Muscle of back (tissue), 13 donors: ENCODE measurements at places on chromosomes 6 and 20.

GRCh38 chr6:42333612-42334011 lies 116.0 kb upstream of the MRPS10 start:
- no peak for DNase-seq

- DNase-seq: no peak
These were observed 308.4 kb upstream of the GJE1 start for GRCh38 chr6:141824350-141824749.

DNA sequence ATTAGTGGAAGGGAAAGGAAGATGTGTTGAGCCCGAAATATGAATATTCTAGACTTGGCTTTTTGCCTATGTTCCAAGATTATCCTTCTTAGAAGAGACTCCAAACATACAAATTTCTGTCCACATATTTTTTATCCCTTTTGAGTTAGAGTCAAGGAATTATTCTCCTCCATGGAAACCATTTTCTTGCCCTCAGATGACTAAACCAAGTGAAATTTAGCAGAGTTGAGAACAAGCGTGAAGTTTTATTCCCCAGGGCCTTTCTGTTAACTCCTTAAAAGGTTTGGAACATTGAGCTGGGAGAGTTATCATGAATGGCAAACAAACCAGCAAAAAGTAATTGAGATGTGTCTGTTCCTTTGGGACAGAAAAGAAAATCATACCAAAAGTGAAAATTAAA lies 286.1 kb upstream of the PLCB4 start:
- peak; percentile 76 for DNase-seq

DNA sequence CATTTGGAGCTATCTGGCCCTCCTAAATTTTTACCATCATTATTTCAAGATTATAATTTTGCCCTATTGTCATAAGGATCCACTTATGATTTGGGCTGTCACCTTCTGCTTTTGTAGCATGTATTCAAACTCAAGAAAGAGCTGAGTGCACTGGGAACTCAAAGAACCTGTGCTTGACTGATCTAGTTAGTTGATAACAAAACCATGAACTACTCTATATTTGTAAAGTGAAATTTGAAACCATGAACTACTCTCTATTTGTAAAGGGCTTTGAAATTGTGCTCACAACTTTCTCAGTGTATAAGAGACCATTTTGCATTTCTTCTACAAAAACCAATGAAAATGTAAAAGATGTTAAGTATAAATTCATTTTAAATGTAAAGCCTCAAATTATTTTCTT lies 77.5 kb upstream of the POPDC3 start:
- no peak for DNase-seq

DNA sequence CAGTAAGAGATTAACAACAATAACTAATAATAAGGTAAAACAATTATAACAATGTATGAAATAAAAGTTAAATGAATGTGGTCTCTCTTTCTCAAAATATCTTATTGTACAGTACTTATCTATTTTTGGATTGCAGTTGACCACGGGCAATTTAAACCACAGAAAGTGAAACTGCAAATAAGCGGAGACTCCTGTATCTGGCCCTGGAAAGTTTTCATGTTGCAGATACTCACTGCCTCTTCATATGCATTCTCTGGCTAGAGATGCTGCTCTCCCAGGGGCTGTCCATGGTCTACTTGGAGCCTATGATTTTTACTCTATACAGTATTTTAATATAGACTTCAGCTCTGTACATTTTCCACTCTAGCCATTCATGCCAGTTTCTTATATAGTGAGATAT lies 230.8 kb downstream of the FUT9 start:
- DNase-seq: no peak

DNA sequence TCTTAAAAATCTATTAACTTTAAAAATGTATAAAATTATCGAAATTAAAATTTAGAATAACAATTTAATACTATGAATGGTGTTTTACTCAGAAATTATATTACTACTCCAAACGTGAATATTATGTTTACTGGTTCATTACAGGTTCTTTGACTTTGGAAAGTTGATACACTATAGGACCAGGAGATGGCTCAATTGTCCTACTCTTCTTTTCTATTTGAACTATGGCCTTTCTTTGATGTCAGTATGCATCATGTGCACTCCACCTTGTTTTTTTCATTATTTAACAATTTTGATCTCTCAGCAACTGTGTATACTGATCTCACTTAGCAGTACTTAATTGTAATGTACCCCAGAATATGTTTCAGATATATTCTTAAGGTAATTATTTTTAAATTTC lies 391.5 kb upstream of the MANEA start:
- no peak for DNase-seq

DNA sequence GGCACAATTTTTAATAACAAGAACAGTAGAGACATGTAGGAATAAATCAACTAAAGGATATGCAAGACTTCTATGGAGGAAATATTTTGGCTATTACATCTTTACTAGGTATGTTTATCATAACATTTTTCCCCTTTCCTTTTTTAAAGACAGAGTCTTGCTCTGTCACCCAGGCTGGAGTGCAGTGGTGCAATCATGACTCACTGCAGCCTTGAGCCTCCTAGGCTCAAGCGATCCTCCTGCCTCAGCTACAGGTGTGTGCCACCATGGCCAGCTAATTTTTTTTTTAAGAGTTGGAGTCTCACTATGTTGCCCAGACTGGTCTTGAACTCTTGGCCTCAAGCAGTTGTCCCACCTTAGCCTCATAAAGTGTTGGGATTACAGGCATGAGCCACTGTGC lies 37.0 kb downstream of the AKAP7 start:
- no peak for DNase-seq

DNA sequence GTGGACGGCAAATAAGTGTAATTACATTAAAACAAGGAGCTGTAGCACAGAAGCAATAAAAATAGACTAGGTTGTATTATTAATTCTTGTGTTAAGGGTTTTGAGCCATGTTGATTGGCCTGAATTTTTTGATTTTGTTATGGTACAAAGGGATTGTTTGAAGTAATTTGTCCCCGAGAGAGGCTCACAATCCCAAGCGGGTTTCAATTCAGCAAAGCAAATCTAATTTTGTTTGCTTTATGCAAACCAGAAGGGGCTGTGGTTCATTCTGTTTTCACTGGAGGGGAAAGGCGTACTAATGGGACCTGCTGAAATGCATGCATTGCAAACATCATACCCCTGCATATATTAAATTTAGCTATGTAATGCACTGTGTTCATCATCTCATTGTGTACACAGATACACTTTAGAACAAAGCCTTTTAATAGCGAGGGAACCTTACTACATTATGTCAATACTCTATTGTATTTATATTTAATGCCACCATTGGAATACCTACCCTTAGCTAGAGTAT lies 379.5 kb upstream of the POU3F2 start:
- DNase-seq: no peak

GRCh38 chr6:43123461-43124314 lies 47.4 kb upstream of the SRF start:
- peak; percentile 34 for DNase-seq

DNA sequence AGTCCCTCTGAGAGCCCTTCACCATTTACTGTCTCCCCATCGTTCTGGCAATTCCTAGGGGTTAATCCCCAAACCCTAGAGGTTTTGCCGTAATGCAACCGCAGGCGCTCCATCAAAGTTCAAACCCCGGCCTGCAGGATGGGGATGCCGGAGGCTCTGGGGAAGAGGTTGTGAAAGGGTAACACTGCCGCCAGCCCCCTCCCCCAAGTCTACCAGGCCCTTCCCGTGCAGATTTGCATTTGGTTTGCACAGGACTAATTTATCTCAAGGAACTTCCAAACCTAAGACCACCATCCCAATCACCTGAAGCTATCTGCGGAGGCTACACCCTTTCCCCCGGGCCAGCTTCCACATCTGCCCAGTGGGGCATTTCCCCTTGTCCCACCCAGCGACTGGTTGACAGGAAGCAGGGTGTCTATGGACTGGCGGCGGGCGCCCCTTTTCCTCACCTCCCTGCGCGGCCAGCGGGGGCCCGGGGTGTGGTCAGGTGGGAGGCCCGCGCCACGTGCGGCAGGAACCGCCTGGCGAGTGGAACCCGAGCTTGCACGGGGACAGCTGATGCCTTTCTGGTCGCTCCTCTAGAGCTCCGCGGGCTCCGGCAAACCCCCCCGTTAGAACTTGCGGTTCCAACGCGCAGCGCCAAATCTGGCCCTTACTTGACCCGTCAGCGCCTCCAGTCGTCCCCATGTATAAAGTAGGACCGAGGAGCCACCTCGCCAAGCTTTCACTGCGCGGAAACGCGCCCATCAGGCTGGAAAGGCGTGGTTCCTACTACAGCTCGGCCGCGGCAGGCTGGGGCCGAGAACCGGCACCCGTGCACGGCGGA lies 9.4 kb upstream of the SLC4A11 start:
- DNase-seq: peak; percentile 13

GRCh38 chr6:20572940-20573339 lies 38.7 kb downstream of the CDKAL1 start:
- no peak for DNase-seq

- peak; percentile 86 for DNase-seq
These were observed at the start of gene ULBP3 for GRCh38 chr6:150068720-150069648. Gene ULBP3, minus strand, starts transcription at chr6:150069121. Its CDS starts 55 bp downstream, at chr6:150069066.

DNA sequence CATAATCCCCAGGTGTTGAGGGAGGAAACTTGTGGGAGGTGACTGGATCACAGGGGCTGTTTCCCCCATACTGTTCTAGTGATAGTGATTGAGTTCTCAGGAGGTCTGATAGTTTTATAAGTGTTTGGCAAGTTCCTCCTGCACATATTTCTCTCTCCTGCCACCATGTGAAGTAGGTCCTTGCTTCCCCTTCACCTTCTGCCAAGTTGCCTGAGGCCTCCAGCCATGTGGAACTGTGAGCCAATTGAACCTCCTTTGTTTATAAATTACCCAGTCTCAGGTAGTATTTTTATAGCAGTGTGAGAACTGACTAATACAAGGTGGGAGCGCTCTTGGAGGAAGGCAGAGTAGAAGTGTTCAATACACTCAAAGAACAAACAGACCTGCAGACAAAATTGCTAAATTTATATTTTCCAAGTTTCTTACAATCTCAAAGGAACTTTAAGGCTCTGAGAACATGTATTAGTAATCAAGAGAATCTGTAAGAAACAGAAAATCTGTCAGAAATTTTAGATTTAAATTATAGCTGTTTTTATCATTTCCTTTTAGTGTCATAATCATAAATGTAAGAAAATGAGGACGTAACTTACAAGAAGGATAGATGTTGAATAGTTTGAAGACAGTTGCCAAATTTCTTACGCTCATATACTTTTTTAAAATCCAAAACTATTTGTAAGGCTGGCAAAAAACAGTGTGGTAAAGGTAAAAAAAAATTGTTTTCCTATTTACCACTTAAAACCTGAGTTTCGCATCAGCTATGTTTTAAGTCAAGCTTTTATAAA lies 77.7 kb downstream of the ASCC3 start:
- no peak for DNase-seq

DNA sequence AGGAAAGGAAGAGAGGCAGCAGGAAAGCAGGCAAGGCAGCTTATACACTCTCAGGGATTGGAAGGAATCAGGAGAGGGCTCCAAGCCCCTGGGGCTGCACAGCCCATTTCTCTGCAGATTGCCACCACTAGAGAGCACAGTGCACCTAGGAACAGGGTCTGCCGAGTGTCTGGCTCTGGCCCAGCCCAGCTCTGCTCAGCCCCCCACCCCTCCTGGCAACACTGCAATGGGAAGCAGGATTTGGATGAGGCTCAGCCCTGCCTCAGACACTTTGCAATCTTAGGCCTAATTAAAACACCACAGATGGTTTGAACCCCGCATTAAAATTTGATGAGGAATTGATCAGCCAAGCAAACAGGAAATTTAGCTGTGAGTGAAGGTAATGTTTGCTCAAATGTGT lies 252.7 kb downstream of the DHX35 start:
- no peak for DNase-seq

- DNase-seq: no peak
These were observed 32.3 kb downstream of the TULP4 start for GRCh38 chr6:158344534-158344933.

DNA sequence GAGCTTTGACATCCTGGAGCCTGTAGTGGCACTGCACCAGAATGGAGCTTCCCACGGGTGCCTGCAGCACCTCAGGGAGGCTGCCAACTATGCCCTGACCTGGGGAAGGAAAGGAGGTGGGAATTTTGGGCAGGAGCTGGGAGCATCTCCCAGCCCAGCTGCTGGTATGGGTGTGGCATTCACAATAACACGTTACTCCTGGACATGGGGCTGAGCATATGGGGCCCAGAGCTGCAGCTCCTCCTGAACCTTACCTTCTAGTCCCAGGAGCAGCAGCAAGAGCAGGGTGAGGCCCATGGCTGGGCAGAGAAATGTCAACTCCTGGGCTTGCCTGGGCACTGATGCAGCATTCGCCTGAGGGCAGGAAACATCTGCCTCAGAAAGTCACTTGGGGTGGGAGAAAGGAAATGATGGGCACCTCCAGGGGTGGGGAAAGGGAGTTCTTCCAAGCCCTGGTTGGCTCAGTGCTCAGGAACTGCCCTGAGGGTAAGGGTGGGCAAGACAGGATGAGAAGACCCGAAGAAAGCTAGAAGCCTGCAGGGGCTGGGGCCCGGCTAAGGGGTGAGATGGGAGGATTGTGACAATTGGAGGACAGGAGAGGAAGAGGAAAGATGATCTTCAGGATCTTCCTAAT lies at the start of gene TREML1:
TREML1 (minus strand) TSS at position 356 of the 634 bp plus-strand sequence; CDS start at position 297, 59 bp downstream.
- DNase-seq: no peak

DNA sequence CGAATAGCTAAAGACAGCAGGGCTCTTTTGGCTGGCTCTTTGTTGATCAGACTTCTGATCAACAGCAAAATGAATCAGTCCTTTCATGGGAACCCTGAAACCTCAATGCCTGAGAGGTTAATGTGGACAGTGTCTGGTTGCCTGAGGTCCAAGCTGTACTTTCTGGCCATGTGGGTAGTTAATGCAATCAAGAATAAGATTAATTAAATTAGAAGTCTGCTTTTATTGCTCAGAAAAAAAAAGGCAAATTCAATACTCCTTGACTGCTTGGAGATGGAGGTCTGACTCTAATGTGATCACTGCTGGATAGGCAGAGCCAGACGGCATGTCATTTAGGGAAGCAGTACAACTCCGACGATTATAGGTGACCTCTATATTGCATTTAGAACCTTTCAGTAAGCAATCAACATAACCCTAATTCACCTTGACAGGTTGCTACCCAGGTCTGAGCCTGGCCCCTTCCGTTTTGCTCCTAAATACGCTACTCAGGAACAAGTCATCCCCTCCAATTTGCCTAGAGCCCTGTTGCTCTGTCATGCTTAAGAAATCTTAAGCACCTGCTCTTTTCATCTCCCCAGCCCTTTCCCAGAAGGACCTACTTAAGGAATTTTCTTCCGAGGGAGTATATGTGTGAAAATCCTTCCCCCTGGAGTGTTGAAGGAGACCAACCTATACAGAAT lies 370.0 kb upstream of the SPTLC3 start:
- DNase-seq: no peak

- no peak for DNase-seq
These were observed 31.6 kb downstream of the MYLK4 start for GRCh38 chr6:2719093-2719455.

DNA sequence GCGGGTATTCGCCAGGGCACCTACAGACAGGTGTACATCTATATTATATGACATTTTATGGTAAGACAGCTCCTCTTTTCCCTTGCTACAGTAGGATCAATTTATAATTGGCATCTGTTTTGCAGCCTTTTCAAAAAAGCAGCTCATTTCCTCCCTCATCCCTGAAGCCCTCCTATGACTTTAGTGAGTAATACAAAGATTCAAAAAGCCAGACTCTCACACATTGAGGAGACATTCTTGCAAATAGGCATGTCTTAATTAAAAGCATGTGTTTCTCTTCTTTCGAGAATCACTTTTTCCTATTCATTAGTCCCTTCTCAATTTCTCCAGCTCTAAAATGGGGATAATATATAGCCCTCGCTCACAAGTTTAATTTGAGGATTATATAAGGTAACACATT lies 283.4 kb downstream of the TBC1D7 start:
- no peak for DNase-seq
